ENCODE measurements at places on chromosomes 6 and 20.

DNA sequence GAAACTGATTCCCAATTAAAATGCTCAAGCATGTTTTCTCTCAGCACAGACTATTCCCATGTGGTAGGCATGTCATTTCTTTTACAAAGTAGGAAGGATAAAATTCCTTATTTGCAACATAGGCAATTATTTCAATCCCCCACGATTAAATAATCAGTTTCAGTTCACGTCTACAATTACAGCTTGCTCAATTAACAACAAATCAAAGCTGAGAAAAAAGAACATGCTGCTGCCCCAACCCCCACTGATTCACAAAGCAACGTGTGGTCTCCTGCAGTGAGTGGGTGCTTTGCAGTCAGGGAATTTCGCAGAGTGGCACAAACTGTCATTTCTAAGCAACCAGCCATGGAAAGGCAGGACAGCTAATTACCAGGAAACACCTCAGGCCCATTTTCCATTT is 17.0 kb downstream of the RNASET2 start:
- DNase-seq: peak; percentile 58

DNA sequence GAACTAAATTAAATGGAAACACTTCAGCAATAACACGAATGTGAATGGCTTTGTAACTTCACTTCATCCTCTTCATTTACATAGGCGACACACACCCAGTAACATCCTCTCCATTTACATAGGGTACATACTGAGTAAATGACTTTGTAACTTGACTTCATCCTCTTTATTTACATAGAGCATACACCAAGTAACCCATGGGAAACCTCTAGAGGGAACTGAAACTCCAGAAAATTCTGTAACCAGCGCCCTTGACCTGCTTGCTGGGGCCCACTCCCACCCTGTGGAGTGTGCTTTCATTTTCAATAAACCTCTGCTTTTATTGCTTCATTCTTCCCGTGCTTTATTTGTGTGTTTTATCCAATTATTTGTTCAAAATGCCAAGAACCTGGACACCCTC is 81.6 kb upstream of the OPRM1 start:
- DNase-seq: no peak

- DNase-seq: no peak
These were observed 105.6 kb downstream of the CDH26 start for GRCh38 chr20:60063739-60064380.

DNA sequence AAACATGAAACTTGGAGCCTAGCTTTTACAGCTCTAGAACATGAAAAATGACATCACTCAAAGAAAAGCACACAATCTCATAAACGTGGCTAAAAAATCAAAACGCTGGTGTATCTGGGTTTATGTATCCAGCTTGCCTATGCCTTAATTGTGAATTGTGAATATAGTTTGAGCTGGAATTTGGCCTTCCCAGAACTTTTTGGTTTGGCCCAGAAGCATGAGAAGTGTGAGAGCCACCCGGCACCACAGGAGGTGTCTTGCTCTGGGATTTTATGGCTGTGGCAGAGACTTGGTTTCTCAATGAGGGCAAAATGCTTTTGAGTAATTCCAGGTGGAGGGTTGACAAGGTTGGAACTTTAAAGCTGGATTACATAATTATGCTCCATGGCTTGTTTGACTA is 69.2 kb downstream of the TIAM2 start:
- DNase-seq: no peak

DNA sequence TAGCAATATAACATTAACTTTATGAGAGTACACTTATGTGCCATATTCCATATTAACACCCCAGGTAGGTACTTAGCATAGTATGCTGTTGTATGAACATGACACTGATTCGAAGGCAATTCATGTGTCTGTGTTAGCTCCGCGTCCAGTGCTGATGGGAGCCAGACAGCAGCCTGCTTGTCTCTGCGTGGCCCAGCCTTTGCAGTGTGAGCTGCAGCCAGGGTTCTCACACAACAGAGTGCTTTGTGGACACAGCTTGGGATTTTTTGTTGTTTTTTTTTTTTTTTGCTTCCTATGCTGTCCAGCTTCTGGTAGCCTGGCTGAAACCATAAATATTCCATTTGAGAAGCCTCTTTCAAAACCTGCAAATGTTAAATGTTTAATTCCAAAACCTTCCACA is 350.9 kb downstream of the SMOC2 start:
- DNase-seq: peak; percentile 95

DNA sequence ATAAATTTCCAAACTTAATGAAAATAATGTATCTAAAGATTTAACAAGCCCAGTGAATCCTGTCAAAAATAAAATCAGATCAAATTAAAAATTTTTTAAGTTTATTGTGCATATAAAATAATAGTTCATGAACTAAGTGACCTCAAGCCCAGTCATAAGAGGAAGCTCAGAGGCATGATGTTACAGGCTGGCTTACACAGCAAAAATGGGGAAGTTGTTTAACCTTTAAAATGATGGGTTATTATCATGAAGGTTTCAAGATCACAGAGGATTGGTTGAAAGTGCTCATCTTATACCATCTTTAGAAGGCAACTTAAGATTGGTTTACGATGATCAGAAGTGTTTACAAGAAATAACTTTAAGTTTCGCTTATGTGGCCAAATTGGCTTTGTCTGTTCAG is 102.5 kb downstream of the PAK5 start:
- DNase-seq: no peak

GRCh38 chr20:20603339-20603990 is 109.0 kb downstream of the RALGAPA2 start:
- no peak for DNase-seq

DNA sequence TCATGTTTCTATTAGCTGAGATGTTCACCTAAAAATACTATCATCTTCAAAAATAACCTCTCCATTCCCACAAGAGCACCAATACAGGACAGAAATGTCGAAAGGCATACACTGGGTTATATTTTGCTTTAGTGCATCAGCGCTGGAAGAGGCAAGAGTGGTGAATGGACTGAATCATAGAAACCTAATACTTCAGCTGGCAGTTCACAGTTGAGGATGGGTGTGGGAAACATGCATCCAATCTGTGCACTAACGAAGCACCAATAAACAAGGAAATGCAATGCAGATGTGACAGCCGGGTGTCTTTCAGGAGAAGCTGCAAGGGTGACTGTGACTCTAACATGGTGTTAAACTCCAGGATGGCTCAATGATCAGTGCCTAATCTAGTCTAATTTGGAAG is 365.8 kb downstream of the ESR1 start:
- DNase-seq: no peak

DNA sequence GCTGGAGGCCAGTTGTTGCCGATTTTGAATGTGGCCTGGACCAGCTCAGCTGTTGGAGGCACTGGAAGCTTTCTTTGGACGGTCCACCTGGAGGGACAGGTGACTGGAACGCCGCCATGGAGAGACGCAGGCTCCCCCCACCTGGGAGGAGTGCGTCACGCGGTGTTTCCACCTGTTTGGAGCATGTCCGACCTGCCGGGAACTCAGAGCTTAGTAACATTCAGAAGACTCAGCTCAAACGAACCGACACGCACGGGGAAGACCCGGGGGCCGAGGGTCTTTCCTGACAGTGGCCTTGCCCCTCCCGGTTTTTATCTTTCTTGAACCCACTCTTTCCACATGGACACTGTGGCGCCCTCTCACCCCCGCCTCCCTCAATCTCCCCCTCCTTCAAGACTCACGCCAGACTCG is 141.6 kb downstream of the SMOC2 start:
- no peak for DNase-seq

DNA sequence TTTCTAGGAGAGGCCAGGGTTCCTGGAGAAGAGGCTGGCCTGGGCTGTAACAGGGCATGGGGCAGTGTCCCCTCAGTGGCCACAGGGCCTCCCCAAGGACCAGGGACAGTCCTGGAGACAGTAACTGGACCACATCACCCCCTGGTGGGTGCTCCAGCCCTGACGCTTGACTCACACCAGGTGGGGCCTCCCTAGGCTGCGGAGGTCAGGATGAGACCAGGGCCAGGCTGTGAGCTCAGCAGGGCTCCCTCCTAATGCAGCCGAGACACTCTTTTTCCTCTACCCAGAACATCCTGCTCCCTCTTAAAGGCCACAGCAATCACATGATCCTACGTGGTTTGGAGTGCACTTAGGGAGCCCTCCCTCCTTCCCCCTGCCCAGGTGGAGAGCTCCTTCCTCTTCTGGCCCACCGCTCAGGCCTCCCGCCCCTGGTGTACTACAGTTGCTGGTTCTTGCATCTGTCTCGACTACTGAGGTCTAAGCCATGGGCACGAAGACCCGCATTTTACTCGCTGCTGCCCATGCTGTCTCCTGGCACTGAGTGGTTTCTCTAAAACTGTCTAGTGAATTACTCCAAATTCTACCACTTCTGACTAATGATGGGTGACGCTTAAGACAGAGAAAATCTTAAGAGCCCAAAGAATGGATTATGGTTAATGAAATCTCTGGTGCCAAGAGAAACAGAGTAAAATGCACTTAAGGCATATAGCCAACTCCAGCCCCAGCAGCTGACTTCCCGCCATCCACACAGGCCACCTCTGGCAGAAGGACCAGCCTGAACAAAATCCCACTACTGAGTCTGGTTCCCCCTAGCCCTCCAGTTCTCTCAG is 166.1 kb upstream of the CST7 start:
- DNase-seq: no peak

DNA sequence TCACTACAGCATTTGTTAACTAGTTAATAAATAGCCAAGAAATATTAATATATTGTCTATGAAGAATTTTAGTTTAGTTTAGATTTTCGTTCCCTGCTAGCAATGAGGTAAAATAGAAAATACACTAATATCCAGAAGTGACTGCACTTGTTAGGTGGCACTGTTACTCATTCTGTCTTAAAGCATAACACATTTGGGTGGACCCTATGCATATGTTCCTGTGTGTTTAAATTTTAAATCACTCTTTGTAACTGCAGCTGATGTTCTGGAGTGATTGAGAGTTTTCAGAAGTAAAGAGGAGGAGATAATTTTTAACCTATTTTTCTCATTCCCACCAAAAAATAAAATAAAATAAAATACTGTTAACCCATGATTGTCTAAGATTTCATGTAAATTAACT is 73.9 kb upstream of the SOX4 start:
- DNase-seq: no peak

- no peak for DNase-seq
These were observed 52.0 kb upstream of the BMP2 start for GRCh38 chr20:6715401-6715941.

DNA sequence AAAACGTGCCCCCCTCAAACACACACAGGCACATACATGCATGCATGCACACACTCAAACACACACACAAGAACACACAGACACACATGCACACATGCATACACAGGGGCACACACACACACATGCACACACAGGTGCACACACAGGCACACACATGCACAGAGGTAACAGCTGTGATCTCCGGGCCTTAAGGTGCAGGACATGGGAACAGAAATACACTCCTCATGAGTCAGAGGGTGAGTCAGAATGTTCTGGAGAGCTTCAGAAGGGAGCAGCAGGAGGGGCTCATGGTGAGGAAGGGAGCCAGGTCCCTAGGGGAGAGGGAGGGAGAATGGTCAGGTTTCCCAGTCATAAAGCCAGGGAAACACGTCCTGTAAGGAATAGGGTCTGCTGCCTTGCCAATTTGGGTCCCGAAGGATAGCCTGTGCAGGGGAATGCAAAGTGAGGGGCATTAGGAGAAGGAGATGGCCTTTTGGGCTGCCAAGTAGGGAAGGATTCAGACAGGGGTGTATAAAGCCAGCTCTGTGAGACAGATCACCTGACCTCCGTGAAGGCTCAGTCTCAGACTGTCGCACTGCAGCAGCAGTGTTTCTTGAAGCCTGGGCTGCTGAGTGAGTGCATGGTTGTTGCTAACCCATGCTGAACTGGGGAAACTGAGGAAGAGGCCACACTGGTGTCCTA is 123.9 kb downstream of the MAFB start:
- DNase-seq: no peak

DNA sequence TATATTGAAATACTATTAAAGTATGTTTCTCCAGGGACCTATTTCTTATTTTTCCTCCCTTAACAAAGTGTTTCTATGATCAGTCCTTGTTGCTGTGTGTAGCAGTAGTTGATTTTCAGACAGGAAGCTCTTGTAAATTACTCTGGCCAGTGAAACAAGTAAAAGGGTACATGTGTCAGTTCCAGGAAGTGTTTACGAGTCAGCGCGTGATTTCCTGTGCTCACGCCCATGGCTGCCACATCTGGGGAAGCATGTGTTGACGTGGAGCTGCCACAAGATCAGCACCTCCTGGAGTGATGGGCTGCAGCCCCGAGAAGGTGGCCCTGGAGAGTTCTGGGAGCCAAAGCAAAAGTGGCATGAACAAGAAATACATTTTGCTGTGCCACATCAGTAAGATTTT is 38.6 kb upstream of the GGTLC1 start:
- no peak for DNase-seq

DNA sequence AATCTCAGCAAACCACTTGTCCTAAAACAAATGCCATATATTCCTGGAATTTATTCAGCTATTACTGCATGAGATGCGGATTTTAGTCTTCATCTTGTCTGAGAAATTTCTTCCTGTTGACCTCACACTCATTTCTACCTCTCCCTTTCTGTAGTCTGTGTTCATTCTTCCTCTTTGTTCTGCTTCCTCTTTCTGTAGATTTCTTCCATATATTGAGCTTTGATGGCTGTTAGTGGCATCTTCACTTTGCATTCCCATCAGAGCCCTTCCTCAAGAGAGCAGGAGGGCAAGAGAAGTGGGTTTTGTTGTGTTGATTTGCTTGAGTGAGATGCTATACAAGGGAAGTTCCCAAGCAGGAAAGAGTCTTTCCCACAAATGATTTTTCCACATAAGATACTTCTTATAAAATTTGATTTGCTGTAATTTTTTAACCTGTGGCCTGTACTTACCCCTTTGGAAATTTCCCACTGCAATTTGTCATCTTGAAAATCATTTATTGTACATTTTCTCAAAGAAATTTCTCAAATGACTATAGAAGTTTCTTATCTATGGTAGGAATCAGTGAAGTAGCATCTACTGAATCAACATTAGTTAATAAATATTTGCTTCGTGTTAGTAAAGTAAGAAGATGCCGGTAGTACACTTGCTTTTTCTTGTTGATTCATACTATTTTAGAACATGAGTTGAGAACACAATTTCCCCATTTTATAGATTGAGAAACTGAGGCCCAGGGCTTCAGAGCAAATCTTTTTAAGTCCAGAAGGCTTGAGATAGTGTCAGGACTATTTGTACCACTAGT is 43.8 kb downstream of the MAP3K4 start:
- no peak for DNase-seq

- no peak for DNase-seq
These were observed 49.2 kb downstream of the ANKS1A start for GRCh38 chr6:34938268-34938667.

DNA sequence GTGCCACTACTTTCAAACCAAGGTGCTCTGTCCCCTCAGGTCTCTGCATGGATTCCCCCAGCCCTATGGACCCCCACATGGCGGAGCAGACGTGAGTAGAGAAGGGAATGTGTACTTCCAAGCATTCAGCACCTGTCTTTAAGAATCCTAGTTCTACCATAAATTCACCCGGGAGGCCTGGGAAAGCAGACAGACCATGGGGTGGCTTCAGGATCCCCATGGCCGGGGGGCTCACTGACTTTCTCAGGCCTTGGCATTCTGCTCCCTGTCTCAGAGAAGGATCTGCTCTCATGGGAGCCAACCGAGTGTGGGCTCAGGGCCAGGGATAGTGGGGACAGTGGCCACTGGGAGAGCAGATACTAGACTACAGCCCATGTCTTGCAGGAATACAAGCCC is 2.3 kb downstream of the CDC25B start:
- DNase-seq: peak; percentile 86

- no peak for DNase-seq
These were observed 336.8 kb upstream of the MANEA start for GRCh38 chr6:95240514-95240913.

GRCh38 chr6:140440223-140440835 is 1065.9 kb upstream of the CITED2 start:
- DNase-seq: no peak

GRCh38 chr6:37619641-37620040 is 78.0 kb downstream of the MDGA1 start:
- DNase-seq: no peak

GRCh38 chr6:36666826-36667591 is 11.5 kb upstream of the CDKN1A start:
- peak; percentile 92 for DNase-seq
